ENCODE measurements at places on chromosomes 16 and 17. TPM values are rescaled to one million over a fixed set of nuclear protein-coding genes. Genes with fewer than 3 reads are reported as not detected.

DNA sequence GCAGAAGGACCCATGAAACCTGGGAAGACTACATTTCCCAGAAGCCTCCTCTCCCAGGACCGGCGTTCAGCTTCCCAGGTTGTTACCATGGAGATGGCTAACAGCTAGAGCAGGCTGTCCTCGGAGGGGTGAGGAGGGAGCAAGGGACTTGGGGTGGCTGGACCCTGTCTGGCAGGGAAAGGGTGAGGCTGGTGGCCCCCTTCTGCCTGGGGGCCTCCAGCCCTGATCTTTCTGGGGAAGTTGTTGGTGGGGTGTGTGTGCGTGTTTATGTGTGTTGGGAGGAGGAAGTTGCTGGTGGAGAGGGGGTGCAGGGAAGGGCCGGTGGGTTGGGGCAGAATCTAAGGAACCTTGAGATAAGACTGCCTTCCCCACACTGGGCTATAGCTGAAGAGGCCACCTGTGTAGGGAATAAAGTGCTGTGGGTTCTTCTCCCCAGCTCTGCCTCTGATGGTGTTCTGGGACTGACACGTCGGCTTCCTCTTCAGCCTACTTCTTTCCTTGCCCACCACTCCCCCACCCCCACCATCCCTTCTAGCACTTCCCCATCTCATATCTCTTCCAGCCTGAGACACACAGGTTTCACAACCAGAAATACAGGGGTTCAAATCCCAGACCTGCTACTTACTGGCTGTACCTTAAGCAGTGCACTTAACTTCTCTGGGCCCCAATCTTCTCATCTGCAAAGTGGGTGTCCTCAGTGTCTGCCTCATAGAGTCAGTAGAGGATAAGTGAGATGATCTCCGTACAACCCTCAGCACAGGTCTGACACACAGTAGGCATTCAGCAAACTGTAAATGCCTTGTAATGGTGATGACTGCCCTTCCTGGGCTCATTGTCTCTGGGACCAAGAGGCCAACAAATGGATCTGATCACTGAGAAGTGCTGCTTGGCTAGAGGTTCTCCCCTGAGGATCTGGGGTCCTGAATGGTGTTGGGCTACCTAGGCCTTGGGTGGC is at the start of gene DRC7:
TSS of gene DRC7 (plus strand) at position 82 of the 955 bp plus-strand sequence. CDS start 3,144 bp downstream, outside the sequence.
- no peak for DNase-seq

- DNase-seq = no peak
These were observed 7.8 kb downstream of the SUPT4H1 start for GRCh38 chr17:58344047-58344790.

ATP2A1 gene
- total RNA-seq = 2.9 TPM

DCAF7 gene
- 60.4 TPM for total RNA-seq

- DNase-seq = no peak
These were observed 1.4 kb upstream of the AMZ2 start for GRCh38 chr17:68246271-68247028.

RFFL gene
- 38.4 TPM for total RNA-seq

GRCh38 chr17:43718544-43718943 is 40.0 kb downstream of the SOST start:
- DNase-seq = no peak

DNA sequence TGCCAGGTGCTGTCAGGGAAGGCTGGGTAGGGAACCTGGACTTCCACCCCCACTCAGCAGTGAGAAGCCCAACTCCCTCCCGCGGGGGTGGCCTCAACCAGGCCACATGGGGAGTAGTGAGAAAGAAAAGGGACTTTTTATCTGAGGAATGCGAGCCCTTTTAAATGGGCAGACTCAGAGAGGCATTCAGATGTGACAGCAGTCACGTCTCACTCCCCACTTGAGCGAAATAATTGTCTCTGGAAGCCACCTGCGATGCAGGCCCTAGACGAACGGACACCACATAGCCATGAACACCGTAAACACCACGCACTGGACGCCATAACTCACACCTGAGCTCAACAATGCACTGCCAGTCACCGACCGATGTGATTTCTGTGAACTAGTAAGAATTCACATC is 11.9 kb upstream of the CD300E start:
- no peak for DNase-seq

- no peak for DNase-seq
These were observed 49.7 kb downstream of the PRMT7 start for GRCh38 chr16:68360547-68360946.

GRCh38 chr17:57713140-57713539 is 32.0 kb downstream of the CCDC182 start:
- DNase-seq = no peak

MPV17L gene
- total RNA-seq = 10.4 TPM

DNA sequence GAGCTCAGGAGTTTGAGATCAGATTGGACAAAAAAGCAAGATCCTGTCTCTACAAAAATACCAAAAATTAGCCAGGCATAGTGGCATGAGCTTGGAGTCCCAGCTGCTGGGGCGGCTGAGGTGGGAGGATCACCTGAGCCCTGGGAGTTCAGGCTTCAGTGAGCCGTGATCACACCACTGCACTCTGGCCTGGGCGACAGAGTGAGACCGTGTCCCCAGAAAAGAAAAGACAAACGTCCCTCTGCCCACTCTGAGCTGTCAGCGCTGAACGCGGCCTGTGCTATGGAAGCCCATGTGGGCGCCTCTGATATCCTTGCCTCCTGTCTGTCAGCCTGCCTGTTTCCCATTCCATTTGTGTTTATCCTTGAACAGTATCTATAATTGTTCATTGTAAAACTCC is 50.7 kb downstream of the FOXK2 start:
- no peak for DNase-seq

DNA sequence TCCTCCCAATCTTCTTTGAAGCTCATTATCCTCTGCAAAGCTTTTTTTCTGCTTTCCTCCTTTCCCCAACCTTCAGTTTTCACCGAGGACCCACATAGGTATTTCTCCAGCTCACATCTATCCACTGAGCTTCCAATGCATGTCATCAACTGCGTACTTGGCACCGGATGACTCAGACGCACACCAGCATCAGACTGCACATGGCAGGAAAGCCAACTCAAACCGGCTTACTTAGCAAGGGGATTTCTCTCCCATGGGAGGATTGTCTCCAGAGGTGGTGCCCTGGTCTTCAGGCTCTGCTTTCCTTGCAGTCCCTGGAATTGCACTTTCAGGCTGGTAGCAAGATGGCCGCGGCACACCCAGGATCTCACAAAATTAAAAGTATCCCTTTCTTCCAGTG is 1.7 kb upstream of the AKTIP start:
- DNase-seq = no peak

KIF18B gene
- total RNA-seq = 31.3 TPM

CACNA1G gene
- 10.0 TPM for total RNA-seq

GRCh38 chr16:15055141-15056053 is 477 bp downstream of the NTAN1 start:
- no peak for DNase-seq

DNA sequence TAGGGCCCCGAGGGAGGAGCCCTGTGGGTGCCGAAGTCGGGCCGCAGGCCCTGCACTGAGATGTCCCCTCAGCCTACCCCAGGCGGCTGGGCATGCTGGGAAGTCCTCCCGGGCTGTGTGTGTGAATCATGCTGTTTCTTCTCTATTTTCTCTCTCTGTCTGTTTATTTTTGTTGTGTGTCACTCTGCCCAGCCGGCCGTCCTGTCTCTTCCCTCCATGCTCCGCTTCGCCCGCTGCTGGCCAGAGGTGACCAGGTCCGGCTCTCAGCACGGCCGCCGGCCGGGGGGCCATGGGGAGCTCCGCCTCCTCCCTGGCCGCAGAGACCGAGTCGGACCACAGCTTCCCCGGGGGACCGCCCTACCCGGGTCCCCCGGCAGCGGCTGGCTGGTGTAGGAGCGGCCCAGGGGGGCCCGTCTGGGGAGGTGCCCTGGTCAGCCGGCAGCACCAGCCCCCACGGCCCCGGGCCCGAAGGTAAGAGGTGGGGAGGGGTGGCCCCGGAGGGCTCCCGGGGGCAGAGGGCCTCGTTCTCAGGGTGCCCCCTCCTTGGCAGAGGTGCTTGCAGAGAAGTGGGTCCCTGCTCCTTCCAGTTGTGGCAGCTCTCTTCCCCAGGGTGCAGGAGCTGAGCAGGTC is 12.5 kb downstream of the CAPN15 start:
- no peak for DNase-seq

PNMT gene
- 2.4 TPM for total RNA-seq

DNA sequence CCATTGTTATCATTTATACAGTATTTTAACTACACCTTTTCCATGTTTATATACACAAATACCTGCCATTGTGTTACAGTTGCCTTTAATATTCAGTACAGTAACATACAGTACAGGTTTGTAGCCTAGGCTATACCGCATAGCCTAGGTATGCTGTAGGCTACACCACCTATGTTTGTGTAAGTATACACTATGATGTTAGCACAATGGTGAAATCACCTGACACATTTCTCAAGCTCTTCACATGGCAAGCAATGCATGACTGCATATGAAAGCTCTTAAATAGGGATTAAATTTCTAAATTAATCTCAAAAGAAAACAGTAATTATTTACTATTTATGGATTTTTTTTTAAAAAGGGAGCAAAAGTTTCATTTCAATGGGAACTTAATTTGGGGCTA is 12.0 kb downstream of the LRRC37B start:
- no peak for DNase-seq

FAM171A2 gene
- 7.6 TPM for total RNA-seq

DNA sequence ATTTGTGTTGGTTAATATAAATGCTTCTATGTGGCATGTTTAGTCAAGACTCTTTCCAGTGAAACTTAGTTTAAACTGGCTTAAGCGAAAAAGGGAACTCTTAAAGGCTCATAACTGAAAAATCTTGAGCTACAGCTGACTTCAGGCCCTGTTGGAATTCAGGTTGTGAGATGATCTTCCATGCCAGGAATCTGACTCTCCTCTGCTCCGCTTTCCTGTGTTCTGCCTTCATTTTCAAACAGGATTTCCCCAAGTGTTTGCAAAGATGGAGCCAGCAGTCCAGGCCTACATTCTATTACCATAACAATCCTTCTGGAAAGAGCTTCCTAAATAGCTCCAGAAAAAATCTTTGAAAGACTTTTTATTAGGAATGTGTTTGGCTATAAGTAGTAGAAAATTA is 134.9 kb downstream of the NLK start:
- DNase-seq = no peak
